HTR-8/SVneo (cell line): ENCODE measurements at places on chromosomes 1 and 21.

GRCh38 chr1:243742819-243743218 is 107.2 kb downstream of the AKT3 start:
- DNase-seq, result peak; percentile 36

GRCh38 chr1:181128592-181129497 is 40.3 kb downstream of the IER5 start:
- DNase-seq, result no peak

- no peak for DNase-seq
Observed at GRCh38 chr21:24939291-24939690, 668.0 kb downstream of the MRPL39 start.

DNA sequence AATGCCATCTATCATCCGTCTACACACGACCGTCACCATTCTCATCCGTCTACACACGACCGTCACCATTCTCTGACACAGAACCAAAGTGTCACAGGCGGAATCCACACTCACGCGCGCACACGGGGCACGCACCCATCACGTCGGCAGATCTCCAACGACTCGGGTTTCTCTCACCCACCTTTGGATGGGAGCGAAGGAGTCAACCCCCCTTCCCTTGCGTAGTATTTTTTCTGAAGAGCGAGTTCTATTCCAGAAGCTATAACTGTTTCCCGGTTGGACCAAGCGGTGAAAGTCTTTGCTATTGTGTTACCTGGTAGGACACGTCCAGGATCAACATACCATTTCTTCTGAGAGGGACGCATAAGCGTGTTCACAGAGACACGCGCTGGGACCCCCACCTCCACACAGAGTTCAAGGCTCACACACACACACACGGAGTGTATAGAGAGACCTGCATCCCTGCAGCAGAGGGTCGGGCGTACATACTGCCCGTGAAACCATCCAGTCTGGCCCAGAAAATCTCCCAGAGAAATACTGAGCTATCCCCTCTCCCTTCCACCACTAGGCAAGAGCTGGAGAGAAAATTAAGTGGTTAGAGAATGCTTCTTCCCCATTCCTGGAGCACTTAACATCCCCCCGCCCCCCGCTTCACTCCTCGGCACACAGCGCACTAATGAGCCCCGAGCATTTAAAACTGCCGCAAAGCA is 741 bp downstream of the DUSP10 start:
- no peak for DNase-seq

GRCh38 chr1:185926588-185926987 is 192.4 kb downstream of the HMCN1 start:
- DNase-seq, result no peak

DNA sequence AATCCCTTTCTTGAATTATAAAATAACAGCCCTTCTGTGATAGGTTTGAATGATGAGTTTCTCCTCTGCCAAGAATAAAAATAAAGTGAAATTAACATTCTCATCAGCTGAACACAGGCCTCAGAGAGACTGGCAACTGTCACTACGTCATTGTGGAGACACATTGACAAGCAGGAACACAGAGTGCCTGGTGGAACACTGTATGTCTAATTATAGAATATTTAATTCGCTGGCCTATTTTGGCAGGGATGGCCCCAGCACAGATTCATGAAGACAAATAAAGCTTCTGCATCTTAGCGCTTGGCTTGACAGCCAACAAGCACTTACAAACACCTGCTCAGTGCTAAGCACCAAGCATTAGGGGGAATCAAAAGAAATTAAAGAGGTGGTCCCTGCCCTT is 52.0 kb upstream of the SMYD2 start:
- DNase-seq, result no peak

GRCh38 chr1:32622806-32623681 is 27.3 kb downstream of the ZBTB8OS start:
- no peak for DNase-seq

DNA sequence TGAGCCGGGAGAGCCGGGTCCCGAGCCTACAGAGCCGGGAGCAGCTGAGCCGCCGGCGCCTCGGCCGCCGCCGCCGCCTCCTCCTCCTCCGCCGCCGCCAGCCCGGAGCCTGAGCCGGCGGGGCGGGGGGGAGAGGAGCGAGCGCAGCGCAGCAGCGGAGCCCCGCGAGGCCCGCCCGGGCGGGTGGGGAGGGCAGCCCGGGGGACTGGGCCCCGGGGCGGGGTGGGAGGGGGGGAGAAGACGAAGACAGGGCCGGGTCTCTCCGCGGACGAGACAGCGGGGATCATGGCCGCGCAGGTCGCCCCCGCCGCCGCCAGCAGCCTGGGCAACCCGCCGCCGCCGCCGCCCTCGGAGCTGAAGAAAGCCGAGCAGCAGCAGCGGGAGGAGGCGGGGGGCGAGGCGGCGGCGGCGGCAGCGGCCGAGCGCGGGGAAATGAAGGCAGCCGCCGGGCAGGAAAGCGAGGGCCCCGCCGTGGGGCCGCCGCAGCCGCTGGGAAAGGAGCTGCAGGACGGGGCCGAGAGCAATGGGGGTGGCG is 371 bp downstream of the ARID1A start:
- DNase-seq, result no peak

- DNase-seq, result no peak
Observed at GRCh38 chr1:227747948-227748495, 12.8 kb downstream of the SNAP47 start.

- no peak for DNase-seq
Observed at GRCh38 chr1:111791776-111792175, 36.1 kb downstream of the DDX20 start.

GRCh38 chr1:168881656-168882260 is 152.8 kb upstream of the DPT start:
- no peak for DNase-seq

GRCh38 chr1:200524092-200524491 is 96.5 kb downstream of the KIF14 start:
- no peak for DNase-seq

- DNase-seq, result no peak
Observed at GRCh38 chr1:30009720-30010119, 713.7 kb downstream of the MATN1 start.

DNA sequence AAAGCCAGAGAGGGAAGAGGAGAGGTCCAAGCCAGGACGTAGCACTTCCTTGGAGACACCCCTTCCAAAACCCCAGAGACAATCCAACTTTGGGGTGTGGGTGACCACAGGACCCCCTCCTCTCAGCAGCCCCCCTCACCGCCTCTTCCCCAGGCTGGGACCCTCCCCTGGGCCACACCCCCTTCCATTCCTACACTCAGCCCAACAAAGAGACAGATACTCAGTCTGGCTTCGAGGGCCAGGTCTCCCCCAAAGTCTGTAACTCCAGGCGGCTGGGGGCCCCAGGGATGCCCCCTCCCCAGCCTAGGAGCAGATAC is 1.4 kb downstream of the MEX3A start:
- DNase-seq, result no peak

- DNase-seq, result peak; percentile 10
Observed at GRCh38 chr1:85544689-85545215, 35.8 kb upstream of the CCN1 start.

GRCh38 chr21:34869545-34869944 is 179.6 kb downstream of the RUNX1 start:
- DNase-seq, result no peak

DNA sequence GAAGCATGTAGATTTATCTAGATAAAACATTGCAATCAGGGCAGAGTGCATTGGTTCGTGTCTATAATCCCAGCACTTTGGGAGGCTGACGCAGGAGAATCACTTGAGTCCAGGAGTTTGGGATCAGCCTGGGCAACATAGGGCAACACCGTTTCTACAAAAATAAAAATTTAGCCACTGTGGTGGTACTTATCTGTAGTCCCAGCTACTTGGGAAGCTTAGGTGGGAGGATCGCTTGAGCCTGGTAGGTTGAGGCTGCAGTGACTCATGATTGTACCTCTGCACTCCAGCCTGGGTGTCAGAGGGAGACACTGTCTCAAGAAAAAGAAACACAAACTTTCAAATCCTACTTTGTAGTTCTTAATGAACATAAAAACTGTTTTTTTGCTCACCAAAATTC is 64.2 kb upstream of the RCC1 start:
- DNase-seq, result no peak

DNA sequence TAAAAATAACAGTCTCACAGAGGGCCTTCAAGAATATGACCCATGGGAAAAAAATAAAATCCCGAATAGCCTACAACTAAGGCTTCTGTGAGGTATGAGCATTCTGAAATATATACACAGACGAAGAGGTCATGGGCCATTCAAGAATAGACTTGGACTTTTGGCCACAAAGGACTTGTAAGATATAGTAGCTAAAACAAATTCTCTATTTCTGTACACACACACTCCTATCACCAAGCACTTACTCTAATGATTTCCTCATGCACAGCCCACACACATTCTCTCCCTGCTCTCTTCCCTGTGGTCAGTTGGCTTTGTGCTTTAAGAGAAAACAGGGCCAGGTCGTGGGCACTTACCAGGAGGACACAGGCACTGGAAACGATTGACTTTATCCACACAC is 69.7 kb upstream of the ADAM30 start:
- no peak for DNase-seq

GRCh38 chr1:94120570-94120901 is 412 bp downstream of the ABCA4 start:
- no peak for DNase-seq

DNA sequence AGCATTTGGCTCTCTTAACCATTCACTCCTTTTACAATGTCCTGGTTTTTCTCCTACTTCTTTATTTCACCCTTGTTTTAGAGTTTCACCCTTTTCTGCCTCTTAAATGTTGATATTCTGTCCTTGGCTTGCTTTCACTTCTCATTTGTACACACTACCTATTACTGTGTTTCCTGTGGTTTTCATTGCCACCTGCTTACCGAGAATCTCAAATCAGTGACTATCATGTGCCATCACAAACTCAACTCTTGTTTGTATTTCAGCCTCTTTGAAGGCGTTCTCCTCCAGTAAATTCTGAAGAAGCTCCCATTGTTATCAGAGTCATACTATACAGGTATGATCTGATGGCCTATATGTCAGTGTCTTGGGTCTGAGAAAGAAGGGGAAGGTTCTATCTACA is 65.7 kb downstream of the NPHS2 start:
- no peak for DNase-seq

DNA sequence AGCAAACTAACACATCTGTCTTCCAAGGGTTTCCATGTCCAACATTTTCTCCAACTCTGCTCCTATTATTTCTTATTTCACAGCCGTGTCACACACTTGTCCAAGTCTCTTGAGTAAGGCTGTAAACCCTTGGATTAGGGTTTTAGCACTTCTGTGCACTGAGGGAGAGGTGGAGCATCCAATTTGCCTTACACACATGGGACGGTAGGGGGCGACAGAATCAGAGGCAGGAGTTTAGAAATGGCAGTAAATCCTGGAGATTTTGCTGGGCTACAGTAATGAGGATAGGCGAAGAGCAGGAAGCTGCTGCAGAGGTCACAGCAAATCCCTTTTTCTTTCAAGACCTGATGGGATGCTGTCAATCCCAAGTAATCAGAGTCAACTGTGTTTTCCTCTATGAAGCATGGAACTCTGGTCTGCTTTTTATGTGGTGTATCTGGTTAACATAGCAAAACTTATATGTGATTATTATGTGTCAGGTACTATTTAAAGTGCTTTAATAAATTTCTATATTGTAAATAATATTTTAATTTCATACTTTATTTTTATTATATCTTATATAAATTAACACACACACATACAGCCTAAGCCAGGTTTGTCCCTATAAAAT is 15.4 kb upstream of the LCE5A start:
- no peak for DNase-seq

DNA sequence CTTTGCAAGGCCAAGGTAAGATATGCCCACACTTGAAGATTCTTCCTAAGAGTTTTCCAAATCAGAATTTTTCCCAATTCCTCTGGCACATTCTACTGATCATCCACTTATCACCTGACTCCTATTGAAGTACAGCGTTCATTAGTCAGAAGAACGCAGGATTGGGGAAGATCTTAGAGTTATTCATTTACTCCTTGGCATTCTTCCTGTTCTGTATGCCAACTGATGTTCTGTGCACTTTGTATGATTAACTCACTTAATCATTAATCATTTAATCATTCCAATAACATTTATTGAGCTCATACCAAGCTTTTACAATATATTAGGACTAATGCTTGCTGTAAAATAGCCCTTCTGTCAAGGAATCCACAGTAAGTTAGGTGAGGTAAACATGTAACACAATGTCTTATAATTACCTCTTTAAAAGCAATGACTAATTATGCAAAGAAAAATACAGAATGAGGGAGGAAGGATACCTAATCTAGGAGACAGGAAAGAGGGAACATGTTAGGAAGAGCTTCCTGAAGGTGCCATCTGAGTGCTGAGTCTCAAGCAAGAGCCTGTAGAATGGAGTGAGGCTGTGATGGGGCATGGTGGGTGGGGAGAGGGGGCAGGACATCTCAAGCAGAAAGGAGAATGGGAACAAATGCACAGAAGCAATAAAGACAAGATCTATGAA is 71.1 kb upstream of the DPT start:
- DNase-seq, result no peak

DNA sequence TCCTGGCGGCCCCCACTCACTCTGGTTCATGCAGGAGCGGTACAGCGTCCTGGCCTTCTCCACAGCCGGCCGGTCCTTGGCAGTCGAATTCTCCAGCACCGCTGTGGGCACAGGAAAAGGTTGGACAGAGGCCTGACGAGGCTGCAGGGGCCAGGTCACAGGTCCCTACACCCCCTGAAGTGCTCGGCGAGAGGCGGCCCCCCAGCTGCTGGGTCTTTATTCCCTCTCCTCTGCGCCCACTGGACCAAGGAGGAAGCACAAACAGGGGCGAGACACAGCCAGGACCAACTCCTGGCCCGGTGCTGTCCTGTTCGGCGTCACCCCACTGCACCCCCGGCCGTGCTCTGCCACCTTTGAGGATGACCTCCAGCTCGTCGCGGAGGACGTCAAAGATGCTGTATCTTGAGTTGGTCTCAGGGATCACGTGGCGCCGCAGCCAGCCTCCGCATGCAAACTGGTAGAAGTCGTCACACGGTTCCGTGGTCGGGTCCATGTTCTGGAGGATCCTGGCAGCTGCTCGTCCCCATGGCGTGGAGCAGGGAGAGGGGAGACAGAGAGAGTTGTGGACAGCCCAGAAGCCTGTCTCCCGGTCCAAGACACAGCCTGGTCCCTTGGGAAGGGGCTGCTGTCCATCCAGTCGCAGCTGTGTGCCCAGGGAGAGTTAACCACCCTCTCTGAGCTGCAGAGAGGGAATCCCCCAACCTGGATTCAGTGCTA is 22.9 kb downstream of the PRXL2B start:
- no peak for DNase-seq

GRCh38 chr21:31952828-31953227 is 80.0 kb downstream of the HUNK start:
- DNase-seq, result no peak

- no peak for DNase-seq
Observed at GRCh38 chr1:12447849-12448312, 170.1 kb downstream of the DHRS3 start.

- no peak for DNase-seq
Observed at GRCh38 chr21:20970691-20971090, 27.5 kb upstream of the NCAM2 start.

GRCh38 chr1:204578867-204579664 is 62.9 kb downstream of the MDM4 start:
- DNase-seq, result no peak

- DNase-seq, result no peak
Observed at GRCh38 chr1:104720741-104721140, 971.0 kb downstream of the AMY1C start.

- no peak for DNase-seq
Observed at GRCh38 chr1:70171512-70171911, 33.9 kb downstream of the LRRC40 start.

- no peak for DNase-seq
Observed at GRCh38 chr1:178544531-178544930, 31.6 kb downstream of the TEX35 start.
